ENCODE measurements at places on chromosomes 13 and 19.

DNA sequence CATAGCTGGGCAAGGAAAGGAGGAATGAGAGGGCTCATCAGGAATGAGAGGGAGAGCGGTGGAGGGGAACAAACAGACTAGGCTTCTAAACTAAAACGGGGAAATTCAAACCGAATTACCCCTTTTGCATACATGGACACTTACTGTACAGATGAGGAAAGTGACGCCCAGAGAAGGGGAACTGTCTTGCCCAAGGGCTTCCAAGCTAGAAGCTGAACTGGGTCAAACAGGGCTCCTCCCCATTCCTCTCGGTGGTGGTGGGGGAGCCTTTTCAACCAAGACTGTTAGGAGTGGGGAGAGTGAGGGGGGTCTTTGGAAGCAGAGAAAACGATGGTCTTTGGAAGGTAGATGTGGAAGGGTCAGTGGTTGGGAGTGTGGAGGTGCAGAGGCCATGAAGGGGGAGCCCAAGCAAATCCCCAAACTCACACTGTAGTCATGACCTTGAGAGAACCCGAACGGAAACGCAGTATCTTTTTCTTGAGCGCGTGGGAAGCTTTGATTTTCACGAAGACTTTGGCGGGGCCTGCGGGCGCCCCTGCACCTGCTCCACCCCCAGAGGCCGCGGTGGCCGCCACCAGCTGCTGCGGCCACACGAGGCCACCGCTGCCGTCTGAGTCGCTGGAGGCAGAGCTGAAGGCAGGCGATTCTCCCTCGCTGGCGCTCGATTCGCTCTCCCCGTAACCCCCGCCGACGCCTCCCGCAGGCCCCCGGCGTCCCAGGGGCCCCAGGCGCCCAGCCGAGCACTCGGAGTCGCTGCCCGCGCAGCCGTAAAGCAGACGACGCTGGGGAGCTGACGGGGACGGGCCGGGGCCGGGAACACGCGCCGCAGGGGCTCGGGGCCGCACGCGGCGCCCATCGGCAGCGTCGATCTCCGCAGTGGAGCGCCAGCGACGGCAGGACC is 12.3 kb upstream of the GNG8 start:
- no peak for DNase-seq

DNA sequence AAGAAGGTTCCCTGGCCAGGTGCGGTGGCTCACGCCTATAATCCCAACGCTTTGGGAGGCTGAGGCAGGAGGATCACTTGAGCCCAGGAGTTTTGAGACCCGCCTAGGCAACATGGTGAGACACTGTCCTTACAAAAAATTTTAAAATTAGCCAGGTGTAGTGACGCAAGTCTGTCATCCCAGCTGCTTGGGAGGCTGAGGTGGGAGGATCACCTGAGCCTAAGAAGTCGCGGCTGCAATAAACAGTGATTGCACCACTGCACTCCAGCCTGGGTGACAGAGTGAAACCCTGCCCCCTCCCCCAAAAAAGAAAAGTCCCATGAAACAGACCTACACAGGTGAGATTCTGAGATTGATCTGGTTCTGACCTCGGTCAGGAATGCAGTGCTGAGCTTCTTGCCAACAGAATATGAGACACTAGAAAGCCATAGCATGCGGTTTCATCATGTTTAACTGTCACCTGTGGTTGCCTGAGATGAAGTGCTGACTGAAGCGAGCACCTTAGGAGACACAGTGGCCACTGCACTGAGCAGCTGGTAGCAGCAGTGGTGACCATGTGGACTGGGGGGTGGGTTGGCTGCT is 2.0 kb upstream of the A1BG start:
- DNase-seq: no peak

- DNase-seq: peak; percentile 43
Measured at GRCh38 chr19:4456476-4456842, 1.1 kb downstream of the UBXN6 start.

- DNase-seq: no peak
Measured at GRCh38 chr13:19674898-19675297, 41.4 kb downstream of the MPHOSPH8 start.

DNA sequence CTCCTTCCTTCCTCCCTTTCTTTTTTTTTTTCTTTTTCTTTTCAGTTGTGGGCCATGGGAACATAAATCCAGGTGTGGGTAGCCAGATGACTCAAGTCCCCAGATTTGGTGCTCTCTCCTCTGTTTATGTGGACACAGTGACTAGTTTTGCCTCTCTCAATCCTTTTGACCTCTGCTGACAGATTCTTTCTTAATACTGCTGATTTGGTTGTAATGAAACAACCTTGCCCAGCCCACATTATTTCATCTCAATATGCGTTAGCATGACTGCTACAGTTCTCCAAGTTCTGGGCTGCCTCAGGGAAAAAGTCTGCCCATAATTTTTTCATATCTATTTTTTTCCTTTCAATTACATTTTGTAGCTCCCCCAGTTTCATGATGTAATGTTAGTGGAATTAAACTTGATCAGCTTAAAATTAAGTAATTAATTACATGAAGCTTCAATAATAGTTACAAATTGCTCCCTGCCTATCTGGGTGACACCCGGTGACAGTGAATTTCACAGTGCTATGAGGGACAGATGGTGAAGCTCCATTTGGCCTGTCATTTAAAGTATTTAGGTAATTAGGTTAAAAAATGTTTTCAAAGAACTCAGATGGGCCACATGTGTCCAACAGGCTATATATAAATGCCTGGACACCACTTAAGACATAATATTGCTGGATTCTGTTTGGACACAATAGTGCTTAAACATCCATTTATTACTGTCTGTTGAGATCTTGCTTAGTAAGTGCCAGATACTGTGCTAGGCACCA is 118.8 kb upstream of the FRY start:
- DNase-seq: peak; percentile 54

DNA sequence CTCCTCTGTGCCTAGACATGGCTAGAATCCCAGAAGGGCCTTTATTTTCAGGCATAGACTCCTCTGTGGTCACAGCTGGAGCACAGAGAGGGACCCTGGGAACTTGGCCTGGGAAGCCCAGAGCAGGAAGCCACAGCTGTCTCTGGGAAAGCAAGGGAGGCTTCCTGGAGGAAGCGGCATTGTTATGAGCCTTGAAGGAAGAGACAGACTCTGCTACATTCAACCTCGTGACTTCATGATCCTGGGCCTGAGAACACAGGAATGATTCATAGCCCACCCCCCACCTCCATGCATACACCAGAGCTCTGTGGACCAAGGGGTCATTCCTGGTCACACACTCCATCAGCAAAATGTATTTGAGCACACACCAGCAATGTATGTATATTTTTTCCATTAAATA is 8.6 kb downstream of the RDH8 start:
- DNase-seq: no peak

- no peak for DNase-seq
Measured at GRCh38 chr13:95226932-95227695, 74.1 kb downstream of the ABCC4 start.

DNA sequence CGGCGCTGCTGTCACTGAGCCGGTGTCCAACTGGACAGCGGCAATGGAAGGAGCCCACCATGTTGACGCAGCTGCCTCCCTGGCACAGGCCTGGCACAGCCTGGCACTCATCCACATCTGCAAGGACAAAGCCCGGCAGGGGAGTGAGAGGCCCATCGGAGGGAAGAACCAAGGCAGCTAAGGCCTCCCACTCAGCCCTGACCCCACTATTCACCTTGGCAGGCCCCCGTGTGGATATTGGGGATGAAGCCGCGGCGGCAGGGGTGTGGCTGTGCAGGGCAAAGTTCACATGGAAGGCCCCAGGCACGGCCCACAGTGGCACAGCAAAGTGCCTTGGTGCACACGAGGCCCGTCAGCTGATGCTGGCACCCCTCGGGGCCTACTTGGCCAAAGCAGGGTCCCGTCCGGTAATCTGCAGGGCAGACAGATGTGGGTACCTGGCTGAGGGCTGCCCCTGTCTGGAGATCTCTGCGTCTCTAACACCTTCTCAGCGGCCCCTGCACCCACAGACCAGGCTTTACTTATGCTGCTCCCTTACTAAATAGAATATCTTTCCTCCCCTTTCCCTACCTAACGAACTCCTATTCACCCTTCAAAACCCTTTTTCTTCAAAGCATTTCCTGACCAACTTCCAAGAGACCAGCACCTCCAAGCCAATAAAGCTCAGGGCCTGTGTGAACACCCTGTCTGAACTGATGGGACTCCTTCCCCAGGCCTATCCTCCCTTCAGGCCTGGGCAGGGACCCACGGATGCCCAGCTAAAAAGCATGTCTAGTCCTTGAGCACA is 7.5 kb downstream of the FBN3 start:
- no peak for DNase-seq

DNA sequence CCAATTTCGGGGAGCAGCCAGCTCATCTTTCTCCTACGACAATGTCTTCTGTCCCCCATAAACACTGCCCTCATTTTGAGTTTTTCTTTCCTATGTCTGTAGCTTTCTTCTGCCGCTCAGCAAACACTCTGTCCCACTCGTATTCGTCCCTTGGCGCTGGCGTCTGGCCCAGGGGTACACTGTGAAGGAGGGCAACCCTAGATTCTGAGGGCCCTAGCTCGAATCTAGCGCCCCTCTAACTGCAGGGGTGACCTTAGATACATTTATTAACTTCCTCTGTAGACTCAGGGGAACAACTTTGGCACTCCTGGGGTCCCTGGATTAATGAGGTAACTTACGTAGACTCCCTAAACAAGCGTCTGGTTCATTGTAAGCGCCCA is 677 bp upstream of the LRCH1 start:
- peak; percentile 18 for DNase-seq

- DNase-seq: no peak
Measured at GRCh38 chr19:29871143-29871542, 59.4 kb downstream of the CCNE1 start.

GRCh38 chr13:81686877-81687276 is 1346.0 kb upstream of the SPRY2 start:
- DNase-seq: no peak

GRCh38 chr19:16096280-16096855 is 15.3 kb upstream of the RAB8A start:
- DNase-seq: no peak

- no peak for DNase-seq
Measured at GRCh38 chr13:109941221-109941620, 154.8 kb upstream of the IRS2 start.
